ENCODE measurements at places on chromosomes 3 and 15.

DNA sequence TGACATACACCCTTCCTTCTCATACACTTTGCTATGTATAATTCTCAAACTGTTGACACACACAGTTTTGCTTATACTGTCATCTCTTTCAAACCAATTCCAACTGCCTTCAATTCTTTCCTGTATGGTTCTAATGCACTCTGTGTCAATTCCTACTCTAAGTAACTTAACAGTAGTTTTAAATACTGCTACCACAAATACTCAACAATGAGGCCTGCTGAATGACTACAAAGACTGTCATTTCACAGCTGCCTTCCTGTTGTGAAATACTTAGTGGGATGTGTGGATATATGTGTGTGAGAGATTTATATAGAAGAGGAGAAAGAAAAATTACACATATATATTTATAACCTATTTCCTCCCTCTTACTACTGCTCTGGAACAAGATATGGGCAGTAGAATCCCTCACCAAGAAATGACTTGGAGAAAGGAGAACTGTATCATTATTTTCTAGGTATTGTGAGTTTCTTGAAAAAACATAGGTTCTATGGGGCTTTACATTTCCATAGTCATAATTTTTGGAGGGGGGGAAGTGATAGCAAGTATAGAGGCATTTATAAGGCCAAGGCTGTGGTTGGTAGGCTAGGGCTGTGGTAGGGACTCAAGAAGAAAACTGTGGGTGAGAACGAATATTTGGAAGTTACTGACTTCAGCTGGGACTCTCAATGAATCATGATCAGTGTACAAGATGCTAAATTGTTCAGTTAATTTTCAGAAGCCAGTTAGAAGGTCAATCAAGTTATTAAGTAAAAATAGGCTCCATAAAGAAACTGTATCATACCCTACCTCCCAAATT is 88.7 kb downstream of the ANKRD28 start:
- DNase-seq: peak; percentile 19

DNA sequence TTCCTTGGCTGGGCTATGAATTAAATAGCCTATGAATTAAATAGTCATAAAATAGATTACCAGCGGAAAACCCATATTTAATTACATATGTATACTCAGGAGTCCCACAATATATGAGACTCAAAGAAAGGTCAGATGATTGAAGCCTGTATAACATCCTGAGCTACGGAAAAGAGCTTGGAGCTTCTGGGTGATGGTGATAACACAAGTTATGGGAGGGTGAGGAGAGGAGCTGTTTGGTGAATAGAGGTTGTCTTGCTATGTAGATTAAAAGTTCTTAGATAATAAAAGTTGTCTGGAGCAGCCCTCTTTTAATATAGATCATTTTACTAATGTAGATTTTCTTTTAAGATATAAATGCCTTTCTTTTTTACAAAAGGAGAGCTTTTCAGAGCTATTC is 1.8 kb downstream of the PML start:
- DNase-seq: no peak

DNA sequence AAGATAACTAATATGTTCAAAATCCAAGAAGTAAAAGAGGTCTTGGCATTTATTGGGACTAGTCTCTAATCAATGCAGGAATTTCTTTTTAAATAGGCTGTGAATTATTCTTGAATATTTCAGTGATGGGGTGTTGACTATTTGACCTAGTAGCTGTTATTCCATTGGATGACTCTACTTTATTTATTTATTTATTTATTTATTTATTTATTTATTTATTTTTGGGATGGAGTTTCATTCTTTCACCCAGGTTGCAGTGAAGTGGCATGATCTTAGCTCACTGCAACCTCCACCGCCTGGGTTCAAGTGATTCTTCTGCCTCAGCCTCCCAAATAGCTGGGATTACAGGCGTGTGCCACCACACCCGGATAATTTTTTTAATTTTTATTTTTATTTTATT is 1227.8 kb downstream of the ZPLD1 start:
- no peak for DNase-seq

DNA sequence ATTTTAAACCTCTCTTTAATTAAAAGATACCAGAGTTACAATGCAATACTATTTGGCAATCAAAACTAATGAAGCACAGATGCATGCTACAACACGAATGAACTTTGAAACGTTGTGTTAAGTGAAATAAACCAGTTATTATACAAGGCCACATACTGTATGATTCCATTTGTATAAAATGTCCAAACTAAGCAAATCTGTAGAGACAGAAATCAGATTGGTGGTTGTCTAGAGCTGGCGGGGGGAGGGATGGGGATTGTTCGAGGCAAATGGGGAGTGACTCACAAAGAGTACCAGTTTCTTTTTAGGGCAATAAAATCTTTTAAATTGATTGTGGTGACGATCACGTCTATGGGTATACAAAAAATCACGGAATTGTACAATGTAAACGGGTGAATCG is 677.0 kb downstream of the NTRK3 start:
- no peak for DNase-seq

- peak; percentile 10 for DNase-seq
Measured at GRCh38 chr3:99023590-99024192, 122.2 kb upstream of the DCBLD2 start.

GRCh38 chr3:35675206-35675605 is 35.9 kb downstream of the ARPP21 start:
- DNase-seq: no peak

DNA sequence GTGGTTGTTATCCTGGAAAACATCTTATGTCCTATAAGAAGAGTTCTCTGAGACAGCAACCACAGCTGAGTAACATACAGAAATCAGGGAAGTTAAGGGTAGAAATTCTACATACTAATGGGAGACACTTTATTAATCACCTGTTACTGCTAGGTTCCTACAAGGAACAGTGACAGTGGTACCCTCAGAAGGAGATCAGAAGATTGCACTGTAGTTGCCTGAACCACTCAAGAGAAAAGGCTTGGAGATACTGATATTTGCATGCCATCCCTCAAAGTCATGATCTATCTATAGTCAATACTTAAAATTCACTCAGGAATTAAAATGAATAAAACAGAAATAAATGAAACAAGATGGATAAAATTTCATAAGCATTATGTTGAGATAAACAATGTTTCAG is 136.0 kb downstream of the LMLN start:
- DNase-seq: no peak

DNA sequence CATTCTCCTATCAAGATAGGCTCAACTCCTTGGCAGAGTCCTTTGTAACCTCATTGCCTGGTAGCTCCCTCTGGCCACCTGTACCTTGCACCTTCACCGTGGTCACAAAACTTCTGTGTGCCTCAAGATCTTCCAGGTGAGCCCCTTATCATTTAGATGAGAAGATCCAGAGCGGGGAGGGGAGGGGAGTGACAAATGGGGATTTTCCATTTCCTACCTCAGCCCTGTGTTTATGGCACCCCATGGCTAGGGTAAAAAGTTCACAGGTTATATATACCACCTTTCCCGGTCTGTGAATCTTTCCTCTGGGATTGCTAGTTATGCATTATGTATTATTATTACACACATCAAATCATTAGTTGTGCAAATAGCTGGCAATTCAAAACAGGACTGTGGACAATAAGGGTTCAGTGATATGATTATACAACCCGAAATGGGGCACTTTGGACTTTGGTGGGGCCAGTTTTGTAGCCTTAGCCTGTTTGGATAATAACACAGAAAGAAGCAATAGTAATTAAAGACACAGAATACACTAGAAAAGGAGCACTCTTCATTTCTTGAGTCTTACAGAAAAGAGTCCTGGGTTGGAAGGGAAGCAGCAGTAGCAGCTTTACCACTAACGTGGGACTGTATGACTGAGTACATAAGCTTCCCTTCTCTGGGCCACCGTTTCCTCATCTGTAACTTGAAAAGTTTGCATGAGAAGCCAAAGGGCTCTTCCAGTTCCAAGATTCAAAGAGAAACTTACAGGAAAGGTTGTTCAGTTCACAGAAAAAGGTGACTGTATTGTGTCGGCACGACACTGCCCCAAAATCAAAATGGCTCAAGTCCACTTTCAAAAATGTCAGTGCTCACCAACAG is 7.1 kb downstream of the TLE3 start:
- DNase-seq: no peak

DNA sequence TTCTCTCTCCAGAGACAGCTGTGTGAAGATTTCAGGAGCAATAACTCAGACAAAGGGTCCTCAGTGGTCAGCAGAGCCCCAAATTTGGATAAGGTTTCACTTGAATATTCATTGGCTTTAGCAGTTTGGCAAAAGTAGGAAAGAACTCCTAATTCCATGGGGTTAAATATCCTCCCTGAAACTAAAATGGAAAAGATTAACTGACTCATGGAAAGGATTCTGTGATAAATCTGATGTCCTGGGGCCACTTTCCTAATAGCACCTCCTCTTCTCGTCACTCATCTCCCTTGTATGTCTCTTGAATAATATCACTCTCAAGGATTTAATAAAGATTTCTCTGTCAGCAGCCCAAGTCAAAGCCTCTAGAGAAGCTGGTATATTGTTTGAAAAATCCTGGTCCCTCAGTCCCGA is 33.3 kb upstream of the TBC1D23 start:
- no peak for DNase-seq

- DNase-seq: no peak
Measured at GRCh38 chr3:112086076-112086854, at the start of gene C3orf52. Gene C3orf52 (plus strand): TSS chr3:112086389. CDS start chr3:112086408, 19 bp downstream.

DNA sequence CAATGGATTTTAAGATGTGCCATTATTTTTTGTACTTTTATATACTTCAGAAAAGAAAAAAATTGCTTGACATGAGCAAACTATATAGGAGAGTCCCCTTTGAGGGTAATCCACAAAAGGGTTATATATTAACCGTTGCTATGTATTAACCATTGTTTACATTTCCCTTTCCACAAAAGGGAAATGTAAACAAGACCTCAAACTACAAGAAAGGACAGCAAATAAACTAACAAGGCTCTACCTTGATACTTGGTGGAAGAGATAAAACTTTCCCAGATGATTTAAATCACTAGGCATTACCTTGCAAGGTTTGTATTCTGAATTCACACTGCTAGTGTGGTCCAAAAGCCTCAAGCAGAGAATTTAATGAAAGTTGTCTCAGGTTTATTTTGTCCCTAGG is 616.3 kb upstream of the BCHE start:
- no peak for DNase-seq

DNA sequence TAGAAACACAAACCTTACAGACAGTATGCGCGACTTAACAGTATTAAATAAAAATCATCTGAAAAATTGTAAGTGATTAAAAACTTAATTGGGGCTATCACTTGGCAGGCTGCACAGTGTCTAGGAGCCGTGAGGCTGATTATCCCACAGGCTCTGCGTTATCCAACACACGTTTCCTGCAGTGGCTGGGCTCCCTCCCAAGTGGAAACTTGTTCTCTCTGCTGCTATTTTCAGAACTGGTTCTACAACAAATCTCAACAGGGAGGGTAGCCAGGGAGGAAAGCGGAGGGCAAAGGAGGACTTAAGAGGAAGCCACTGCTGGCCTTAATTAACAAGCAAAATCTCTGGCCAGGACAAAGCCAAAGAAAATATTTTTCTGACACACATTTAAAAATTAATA is 555.2 kb downstream of the MAGI1 start:
- DNase-seq: peak; percentile 26

DNA sequence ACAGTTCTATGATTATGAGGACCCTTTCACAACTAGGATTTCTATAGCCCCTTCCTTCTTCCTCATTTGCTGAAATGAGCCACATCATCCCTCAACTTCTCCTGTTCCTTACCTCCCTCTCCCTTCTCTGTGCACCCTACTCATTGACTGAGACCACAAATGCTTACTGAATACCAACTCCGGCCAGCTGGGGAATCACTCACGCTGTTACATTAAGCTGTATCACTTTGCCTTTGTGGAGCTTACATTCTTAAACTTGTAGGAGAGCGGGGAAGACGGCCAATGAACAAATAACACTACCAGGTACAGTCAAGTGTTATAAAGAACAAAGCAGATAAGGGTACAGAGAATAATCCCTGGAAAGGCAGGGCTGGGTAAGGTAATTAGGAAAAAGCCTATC is 5.7 kb downstream of the SUCLG2 start:
- no peak for DNase-seq

DNA sequence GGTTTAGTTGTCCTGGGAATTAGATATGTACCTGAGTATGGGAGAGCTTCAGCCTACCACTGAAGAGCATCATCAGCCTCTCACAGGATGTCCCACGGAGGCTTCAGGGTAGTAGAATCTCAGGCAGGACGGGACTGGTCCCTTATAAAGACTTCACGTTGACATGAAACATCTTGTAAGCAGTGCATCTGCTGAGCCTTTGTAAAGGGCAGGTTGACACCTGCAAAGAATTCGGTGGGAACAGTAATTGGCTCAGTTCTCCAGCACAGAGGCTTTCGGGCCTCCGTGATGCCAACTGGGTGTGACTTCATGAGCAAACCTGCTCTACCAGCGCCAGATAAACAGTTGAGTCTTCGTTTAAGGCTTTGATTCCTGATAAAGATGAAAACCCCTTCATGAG is 26.9 kb upstream of the AVEN start:
- DNase-seq: no peak

GRCh38 chr15:90660195-90660998 is 56.7 kb upstream of the BLM start:
- DNase-seq: peak; percentile 73

GRCh38 chr3:122886946-122887345 is 92.1 kb downstream of the SLC49A4 start:
- DNase-seq: no peak

DNA sequence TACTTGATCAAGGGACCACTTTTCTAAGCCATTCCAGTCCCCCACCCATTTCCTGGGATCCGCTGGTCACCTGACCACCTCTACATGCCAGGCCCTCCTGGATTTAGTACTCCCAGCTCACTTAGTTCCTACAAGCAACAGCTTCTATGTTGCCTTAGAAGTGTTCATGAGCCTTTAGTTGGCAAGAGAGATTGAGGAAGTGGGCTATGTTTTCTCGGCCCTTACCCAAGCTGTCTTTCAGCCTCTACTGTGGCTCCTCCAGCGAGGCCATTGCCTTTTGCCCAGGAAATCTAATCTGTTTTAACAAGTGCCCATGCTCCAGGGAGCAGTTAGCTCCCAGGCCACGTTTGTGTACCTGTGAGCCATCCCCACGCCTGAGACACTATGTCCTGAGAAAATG is 4.5 kb upstream of the PRKAR2A start:
- DNase-seq: no peak

DNA sequence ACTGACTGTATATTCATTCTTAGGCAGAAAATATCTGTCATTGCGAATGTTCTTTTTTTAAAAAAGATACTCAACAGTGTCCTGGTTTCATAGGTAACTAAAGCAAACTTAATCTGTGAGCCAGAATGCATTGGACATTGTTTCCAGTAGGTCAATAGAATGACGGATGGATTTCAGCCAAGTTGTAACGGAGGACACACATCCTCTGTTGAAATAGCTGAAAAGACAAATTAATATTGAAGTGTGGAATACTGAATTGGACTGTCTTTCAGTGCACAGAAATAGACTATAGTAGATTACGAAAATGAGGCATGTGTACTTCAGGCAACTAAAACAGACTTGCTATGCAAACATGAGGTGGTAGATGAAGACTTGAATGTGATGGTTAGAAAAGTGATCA is 461.6 kb downstream of the WDR72 start:
- no peak for DNase-seq

All from GM04503 (cell line).